ENCODE measurements at places on chromosomes 1 and 21. TPM values are rescaled to one million over a fixed set of nuclear protein-coding genes. Genes with fewer than 3 reads are reported as not detected.

SLC25A34 gene
- total RNA-seq, result 1.1 TPM

SYT2 gene
- not detected for total RNA-seq

FAM43B gene
- not detected for total RNA-seq

KIFAP3 gene
- total RNA-seq, result 18.0 TPM

FCN3 gene
- 0.33 TPM for total RNA-seq

LGR6 gene
- not detected for total RNA-seq

CFAP107 gene
- not detected for total RNA-seq

PBX1 gene
- 12.1 TPM for total RNA-seq

TENT5C gene
- total RNA-seq, result under 0.01 TPM

NADK gene
- 67.6 TPM for total RNA-seq

ARHGAP29 gene
- 310 TPM for total RNA-seq

MAB21L3 gene
- total RNA-seq, result not detected

Measured in vein endothelial cell (primary cell).